ENCODE measurements at places on chromosomes 2 and 18.

- DNase-seq = no peak
Observed at GRCh38 chr2:187545238-187545751, 8.9 kb downstream of the TFPI start.

DNA sequence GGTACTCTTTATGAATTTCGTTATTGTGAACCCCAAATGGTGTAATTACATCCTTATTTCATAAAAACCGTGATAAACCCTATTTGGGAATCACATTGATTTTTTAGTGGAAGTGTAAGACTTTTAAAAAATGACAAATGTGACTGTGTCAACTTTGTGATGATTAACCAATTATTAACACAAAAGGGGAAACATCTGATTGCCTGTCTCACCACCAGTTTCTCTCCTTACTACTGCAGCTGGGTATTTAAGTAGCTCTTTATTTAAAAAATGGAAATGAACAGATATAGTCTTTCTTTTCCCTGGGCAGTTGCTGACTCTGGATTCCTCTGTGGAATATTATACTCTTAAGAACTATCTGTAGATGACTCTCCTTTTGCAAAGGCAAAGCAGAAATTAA lies 11.6 kb upstream of the RPE start:
- no peak for DNase-seq

- DNase-seq = no peak
Observed at GRCh38 chr2:96147593-96148201, 2.5 kb upstream of the DUSP2 start.

GRCh38 chr2:189348369-189348768 lies 92.9 kb upstream of the WDR75 start:
- DNase-seq = no peak

DNA sequence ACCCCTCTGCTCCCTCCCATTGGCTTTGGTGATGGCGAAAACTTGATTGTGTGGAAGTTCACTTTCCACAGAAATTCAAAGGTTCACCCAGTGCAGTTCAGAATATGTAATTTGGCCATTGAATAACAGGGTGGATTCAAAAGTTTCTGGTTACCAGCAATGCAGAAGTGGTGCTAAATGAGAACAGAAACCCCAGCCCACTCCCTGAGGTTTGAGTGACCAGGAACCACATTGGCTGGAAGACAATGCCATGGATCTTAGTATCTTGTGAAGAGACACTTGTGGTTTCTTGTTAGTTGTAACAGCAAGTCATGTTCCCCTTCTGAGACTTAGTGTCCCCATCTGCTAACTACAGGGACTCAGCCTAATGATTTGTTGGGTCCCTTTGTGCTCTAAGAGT lies 49.8 kb downstream of the QPCT start:
- DNase-seq = no peak

DNA sequence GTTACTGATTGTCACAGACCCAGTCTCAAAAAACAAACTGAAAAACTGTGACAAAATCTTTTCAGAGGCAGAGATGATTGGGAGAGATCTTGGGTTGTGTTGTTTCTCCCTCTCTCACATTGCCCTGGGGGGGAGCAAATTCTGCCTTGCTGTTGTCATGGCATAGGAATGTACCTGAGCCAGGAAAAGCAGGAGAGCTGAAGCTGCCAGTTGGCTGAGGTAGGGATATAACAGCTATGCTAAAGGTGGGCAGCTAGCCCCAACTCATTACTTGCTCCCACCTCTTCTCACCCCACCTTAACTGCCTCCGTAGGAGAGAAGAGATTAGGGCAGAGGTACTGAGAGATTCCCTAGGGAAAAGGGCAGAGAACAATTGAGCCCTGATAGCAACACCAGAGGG lies 299.3 kb downstream of the OSR1 start:
- DNase-seq = no peak

DNA sequence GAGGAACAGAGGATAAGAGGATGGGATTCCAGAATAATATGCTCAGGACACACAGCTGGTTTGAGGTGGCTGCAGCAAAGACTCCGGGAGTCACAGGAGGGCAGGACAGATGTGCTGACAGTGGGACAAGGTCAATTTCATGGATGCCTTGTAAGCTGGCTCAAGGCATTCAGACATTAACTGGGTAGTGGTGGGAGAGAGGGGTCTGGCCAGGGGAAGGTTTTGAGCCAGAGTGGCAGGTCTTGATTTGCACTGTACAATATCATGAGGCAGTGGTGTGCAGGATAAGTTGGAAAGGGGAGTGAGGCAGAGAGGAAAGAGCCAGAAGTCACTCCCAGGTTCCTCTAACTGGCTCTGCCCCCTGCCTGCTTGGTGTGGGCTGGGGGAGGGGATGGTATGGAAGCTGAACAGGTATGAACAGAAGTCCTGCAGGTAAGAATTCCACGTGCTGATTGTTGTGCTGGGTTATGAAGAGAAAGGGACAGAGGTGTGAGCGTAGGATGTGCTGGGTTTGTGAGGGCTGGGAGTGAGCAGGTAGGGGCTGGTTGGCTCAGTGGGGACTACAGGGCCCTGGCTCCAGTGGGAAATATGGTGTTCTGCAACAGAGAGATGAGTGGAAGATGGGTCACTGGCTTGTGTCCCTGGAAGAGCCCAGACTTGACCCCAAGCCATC lies 141.7 kb upstream of the COPS8 start:
- no peak for DNase-seq

- no peak for DNase-seq
Observed at GRCh38 chr18:14100503-14101286, 31.5 kb downstream of the ZNF519 start.

DNA sequence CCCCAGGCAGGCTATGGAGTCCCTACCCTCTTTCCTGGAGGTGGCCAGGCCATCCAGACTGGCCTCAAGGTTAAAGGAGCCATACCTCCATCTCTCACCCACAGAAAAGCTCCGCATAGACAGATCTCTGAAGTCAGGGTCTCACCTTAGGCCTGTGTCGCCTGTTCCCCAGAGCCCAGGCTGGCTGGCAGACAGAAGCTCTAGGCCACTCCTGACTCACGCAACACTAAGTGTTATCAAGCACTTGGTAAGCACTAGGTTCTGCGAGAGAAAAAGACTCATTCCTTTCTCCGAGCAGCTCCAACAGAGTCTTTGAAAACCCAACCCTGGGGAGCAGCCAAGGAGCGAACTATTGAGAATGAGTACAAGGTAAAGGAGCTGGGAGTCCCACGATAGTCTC lies 6.1 kb downstream of the SMAD7 start:
- no peak for DNase-seq

- DNase-seq = no peak
Observed at GRCh38 chr2:76870011-76870410, 652.2 kb downstream of the LRRTM4 start.

- DNase-seq = no peak
Observed at GRCh38 chr2:96423828-96424227, 81.3 kb downstream of the NEURL3 start.
